Body of pancreas (tissue), 4 donors: ENCODE measurements at places on chromosomes 16 and 17. TPM values are rescaled to one million over a fixed set of nuclear protein-coding genes. Genes with fewer than 3 reads are reported as not detected.

Gene CFAP97D1
- total RNA-seq: not detected

GRCh38 chr17:73387746-73388577, 76.2 kb upstream of the CDC42EP4 start:
- no peak for DNase-seq

DNA sequence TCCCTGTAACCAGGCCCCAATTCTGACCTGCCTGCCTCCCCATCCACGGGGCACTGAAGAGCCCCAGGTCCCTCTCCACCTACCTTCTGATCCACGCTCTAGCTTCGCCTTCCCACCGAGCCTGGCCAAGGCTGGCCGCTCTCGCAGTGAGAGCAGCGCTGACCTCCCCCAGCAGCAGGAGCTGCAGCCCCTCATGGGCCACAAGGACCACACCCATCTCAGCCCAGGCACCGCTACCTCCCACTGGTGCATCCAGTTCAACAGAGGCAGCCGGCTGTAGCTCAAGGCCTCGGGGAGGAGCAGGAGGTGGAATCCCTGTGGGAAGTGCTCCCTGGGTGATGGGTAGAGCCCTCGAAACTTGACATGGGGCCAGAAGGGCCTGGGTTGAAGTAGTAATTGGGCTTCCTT, 8.4 kb upstream of the PLEKHG4 start:
- DNase-seq: no peak

- peak; percentile 13 for DNase-seq
Measured at GRCh38 chr16:6827267-6827666, 505.4 kb upstream of the RBFOX1 start.

GRCh38 chr17:381941-382643, 29.5 kb upstream of the RPH3AL start:
- no peak for DNase-seq

Gene TNP2
- not detected for total RNA-seq

Gene CARD14
- total RNA-seq: not detected

- no peak for DNase-seq
Measured at GRCh38 chr17:40373324-40373723, 8.8 kb upstream of the GJD3 start.

DNA sequence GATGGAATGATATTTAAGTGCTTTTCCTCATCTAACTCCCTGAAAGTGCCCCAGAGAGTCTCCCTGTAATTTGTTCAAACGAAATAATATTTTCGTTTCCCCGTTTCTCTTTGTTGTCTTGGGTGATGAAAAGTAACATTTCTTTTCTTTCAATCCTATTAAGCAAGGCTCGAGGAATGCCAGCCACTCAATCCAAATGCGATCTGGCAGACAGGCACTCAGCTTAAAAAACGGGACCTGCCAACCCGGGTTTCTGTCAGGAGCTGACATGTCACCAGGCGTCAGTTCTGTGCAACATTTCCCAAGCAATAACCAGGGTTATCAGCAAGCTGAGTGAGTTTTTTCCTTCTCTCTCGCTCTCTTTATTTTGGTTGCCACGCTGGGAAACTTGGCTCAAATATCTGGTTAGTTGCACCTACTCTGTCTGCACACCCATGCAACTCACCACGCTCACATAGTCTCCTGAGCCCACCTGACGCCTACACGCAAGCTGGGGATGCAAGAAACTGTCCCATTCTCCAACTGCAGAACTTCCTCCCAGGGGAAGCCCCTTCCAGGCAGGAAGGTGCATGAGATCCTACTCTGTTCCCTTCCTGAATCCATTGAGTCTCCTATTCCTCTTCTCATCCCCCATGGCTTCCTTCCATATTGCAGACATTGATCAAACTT, 208.2 kb downstream of the C16orf78 start:
- no peak for DNase-seq

GRCh38 chr17:40291281-40291664, 3.6 kb downstream of the CDC6 start:
- no peak for DNase-seq

DNA sequence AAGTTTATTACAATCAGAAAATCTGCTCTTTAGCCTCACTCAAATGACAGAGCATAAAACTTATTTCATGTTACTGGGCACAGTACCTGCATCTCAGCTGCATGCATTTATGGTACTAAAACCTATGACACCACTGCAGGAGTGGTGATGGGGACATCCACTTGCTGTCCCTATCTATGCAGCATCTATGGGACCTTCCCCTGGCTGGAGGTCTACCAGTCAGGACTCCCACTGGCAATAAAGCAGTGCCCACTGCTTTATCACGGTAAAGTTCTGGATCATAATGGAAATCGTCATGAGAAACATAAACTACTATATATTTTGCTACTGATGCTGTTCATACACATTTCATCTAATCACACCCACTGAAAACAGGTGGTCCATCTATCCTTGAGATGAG, 26.2 kb downstream of the NSMCE1 start:
- no peak for DNase-seq

- DNase-seq: no peak
Measured at GRCh38 chr17:72191921-72192799, 71.3 kb downstream of the SOX9 start.

Gene HNF1B
- total RNA-seq: 22.3 TPM

Gene ABI3
- total RNA-seq: 4.9 TPM

GRCh38 chr16:69123910-69124309, 8.5 kb downstream of the CHTF8 start:
- DNase-seq: peak; percentile 80

- no peak for DNase-seq
Measured at GRCh38 chr16:82059983-82060421, 24.9 kb downstream of the HSD17B2 start.

Gene KRT9
- total RNA-seq: not detected

Gene SOCS3
- total RNA-seq: 63.9 TPM

Gene MFAP4
- 25.7 TPM for total RNA-seq

- no peak for DNase-seq
Measured at GRCh38 chr16:1308036-1308976, 1.1 kb upstream of the UBE2I start.

Gene GAS2L2
- not detected for total RNA-seq

Gene UBB
- total RNA-seq: 486 TPM

DNA sequence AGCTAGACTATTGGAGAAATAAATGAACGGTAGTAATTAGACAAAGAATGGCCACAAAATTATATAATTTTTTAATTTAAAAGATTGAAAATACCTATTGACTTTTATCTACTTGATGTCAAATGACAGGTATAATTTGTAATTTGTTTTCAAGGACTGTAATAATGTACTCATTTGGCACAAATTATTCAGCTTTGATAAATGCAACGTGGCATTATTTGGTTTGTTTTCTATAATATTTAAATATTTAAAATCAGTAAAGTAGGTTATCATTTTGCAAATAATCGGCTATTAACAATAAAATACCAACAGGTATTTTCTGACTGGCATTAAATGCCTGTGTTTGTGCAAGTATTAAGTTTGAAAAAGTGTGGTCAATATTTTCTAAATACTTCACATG, 60.6 kb downstream of the CDH11 start:
- DNase-seq: no peak

DNA sequence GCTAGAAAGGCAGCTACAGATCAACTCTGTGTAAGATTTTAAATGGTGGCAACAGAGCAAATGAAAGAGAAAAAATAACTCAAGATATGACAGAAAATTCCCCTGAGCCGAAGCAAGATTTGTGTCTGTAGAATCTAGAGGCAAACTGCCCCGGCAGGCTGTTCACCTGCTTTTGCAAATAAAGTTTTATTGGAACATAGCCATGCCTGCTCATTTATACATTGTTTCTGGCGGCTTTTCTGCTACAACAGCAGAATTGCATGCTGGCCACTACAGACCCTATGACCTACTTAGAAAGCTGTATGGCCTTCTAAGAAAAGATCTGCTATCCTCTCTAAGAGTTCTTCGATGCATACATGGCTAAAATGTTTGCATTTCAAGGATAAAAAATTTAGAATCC, 119.5 kb downstream of the SALL1 start:
- DNase-seq: no peak

Gene LPO
- total RNA-seq: not detected

- DNase-seq: no peak
Measured at GRCh38 chr16:84725481-84726078, 25.8 kb downstream of the USP10 start.

DNA sequence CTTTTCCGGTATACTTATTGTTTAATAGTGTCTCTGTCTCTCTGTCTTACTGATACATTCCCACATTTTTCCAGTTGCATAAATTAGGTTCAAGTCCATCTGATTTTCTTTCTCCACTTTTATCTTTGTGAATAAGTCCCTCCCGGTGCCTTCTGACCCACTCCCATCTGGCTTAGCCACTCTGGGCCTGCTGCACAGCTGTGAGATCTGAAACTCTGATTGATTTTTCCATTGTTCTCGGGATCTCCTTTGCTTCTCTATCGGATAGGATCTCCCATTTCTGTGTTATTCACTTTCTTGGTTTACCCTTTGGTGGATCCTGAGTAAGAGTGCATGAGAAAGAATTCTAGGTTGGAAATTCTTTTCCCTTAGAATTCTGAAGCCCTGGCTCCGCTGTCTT, 8.6 kb downstream of the UTP4 start:
- DNase-seq: no peak
